GM03348 (cell line): ENCODE measurements at places on chromosomes 16 and 17.

- DNase-seq = no peak
These were observed 3.0 kb downstream of the LRRC75A start for GRCh38 chr17:16488968-16489337.

DNA sequence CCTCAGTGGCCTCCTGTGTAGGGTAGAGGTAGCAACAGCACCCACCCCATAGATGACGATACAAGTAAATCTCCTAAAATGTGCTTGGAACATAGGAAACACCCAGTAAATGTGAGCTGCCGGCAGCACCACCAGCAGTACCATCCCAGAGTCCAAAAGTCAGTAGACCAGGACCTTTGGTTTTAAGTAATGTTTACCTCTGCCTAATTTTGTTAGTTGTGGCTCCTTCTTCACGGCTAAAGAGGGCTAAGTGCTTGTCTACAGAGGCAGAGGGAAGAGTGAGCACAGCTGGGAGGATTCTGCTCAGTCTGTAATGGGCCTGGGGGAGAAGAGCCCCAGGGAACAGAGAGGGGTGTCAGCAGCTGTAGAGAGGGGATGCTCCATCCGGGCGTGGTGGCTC, 91.3 kb upstream of the FBXO47 start:
- DNase-seq = no peak

DNA sequence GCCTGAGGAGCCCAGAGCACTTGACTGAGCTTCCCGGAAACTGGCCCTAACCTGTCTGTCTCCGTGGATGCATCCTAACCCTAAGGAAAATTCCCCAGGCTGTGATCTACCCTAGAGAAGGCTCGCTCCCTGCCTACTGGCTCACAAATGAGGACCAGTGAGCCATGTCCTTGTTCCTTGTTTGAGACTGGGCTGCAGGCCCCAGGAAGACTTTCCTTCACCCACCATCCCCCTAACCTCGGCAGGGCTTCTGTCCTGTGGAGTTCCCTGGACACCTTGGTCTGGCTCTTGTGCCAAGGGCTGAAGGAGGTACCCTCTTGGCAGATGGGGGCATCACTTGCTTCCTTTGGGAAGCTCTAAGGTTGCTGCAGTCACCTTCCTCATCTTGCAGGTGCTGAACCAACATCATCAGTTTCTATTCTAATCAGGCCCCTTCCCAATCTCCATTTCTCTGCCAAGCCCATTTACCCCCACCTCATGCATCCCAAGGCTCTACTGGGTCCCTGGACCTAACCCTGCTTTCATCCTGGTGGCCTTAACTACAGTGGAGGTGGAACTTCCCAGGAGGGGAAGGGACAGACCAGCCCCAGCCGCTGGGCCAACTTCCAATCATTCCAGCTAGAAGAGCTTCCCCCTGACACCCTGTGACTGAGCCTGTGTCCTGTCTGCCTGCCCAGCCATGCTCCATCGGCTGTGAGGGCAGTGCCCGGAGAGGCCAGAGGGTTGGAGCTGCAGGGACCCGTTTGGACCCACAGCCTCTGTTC, 12.4 kb downstream of the RNF40 start:
- DNase-seq = peak; percentile 24

GRCh38 chr16:71436473-71436872, 5.4 kb downstream of the TLE7 start:
- DNase-seq = no peak

- peak; percentile 10 for DNase-seq
These were observed 205.8 kb downstream of the PRKCA start for GRCh38 chr17:66507982-66508760.

GRCh38 chr16:15483857-15484256, 49.5 kb downstream of the BMERB1 start:
- no peak for DNase-seq

DNA sequence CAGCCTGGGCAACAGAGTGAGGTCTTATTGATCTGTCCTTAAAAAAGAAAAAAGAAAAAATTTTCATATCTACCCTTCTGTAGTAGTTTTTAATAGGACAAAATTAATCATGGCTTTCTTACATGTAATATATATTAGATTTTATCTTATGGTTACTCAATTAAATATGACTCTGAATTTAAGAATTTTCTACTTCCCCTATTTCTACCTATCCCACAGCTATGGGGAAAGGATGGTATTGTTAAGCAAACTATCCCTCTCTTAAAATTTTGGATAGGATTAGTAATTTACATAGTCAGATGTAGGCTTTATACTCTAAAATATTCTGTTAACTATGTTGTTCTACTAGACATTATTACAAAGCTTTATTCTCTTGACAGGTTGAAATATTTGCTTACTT, 62.5 kb downstream of the NQO1 start:
- DNase-seq = no peak
